ENCODE measurements at places on chromosomes 12 and 14. TPM values are rescaled to one million over a fixed set of nuclear protein-coding genes. Genes with fewer than 3 reads are reported as not detected.

PMCH gene
- total RNA-seq, result not detected

TAS2R50 gene
- 5.5 TPM for total RNA-seq

IQSEC3 gene
- total RNA-seq, result 0.74 TPM

EPS8 gene
- total RNA-seq, result 20.7 TPM

DNA sequence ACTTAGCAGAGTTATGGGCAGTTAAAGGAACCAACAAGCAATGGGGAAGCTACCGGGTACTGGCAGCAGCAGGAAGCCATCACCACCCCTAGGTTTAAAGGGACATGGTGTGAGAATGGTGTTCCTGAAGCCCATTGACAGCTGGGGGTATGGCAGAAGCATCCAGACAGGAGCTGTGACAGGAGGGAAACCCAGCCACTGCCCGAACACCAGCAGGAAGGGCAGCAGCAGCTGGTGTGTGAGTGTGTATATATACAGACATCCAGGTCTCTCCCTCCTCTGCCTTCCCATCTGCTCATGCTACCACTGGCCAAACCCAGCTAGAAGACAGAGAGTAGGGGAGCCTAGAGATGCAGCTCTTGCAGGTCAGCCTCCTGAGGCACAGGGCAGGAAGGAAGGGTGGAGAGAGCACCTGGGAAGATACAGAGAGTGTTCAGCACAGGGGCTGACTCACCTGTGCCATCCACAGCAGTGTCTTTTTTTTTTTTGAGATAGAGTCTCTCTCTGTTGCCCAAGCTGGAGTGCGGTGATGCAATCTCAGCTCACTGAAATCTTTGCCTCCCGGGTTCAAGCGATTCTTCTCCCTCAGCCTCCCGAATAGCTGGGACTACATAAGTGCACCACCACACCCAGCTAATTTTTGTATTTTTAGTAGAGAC lies 9.2 kb upstream of the ADCK1 start:
- H3K27me3 ChIP-seq, result no peaks in the 10 kb centered on the region
- H3K27ac ChIP-seq, result no peak overlapping the region

GRCh38 chr14:58805605-58806409 lies 168.0 kb downstream of the DACT1 start:
- no peaks in the 10 kb centered on the region for H3K27me3 ChIP-seq
- H3K4me1 ChIP-seq, result peaks cover 5% of the 10 kb centered on the region
- H3K4me3 ChIP-seq, result no peak overlapping the region
- DNase-seq, result no peak

DNA sequence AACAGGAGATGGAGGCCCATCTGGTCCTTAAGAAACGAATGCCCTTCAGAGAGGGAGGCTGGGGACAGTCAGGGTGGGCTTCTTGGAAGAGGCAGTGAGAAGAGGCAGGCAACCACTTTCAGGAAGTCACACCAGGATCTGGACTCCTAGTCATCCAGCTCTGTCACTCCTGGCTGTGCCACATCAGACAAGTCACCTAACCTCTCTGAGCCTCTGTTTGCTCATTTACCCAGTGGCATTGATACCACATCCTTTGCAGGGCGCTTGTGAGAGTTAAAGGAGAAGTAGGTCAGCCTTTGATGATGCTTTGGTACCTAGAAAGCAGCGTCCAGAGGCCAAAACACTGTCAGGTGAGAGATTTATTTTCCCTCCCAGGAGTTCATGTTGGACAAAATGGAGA lies 11.1 kb downstream of the CCDC197 start:
- no peak overlapping the region for H3K4me3 ChIP-seq
- DNase-seq, result no peak
- no peak overlapping the region for H3K27ac ChIP-seq
- no peaks in the 10 kb centered on the region for H3K36me3 ChIP-seq

- no peaks in the 10 kb centered on the region for H3K36me3 ChIP-seq
- H3K27me3 ChIP-seq, result no peaks in the 10 kb centered on the region
- no peaks in the 10 kb centered on the region for H3K4me1 ChIP-seq
- no peak overlapping the region for H3K4me3 ChIP-seq
Observed at GRCh38 chr12:1503281-1503711, 91.1 kb downstream of the FBXL14 start.

- H3K4me1 ChIP-seq, result no peaks in the 10 kb centered on the region
- peak; percentile 79 for DNase-seq
- no peaks in the 10 kb centered on the region for H3K36me3 ChIP-seq
- peak overlapping the region; percentile 22 for H3K4me3 ChIP-seq
Observed at GRCh38 chr14:22887260-22887989, 4.4 kb downstream of the REM2 start.

DNA sequence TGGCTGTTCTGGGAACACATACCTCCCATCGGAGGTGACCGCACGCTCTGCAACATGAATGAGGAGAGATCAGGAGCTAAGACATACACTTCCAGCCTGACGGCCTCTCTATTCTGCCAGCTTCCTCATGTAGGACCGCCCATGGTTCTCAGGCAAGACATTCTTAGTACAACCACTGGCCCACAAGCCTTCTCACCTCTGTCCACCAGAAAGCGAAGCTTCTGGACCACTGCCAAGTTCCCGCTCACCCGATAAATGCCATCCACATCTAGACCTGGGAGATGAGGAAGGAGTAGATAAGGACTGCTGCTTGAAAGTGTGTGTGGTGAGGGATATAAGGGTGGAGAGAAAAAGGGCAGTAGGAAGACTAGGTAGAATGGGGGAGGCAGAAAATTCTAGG lies 5.2 kb downstream of the ARHGAP9 start:
- peaks cover 26% of the 10 kb centered on the region for H3K27me3 ChIP-seq
- no peak overlapping the region for H3K4me3 ChIP-seq
- H3K36me3 ChIP-seq, result no peaks in the 10 kb centered on the region
- no peak for DNase-seq

DNA sequence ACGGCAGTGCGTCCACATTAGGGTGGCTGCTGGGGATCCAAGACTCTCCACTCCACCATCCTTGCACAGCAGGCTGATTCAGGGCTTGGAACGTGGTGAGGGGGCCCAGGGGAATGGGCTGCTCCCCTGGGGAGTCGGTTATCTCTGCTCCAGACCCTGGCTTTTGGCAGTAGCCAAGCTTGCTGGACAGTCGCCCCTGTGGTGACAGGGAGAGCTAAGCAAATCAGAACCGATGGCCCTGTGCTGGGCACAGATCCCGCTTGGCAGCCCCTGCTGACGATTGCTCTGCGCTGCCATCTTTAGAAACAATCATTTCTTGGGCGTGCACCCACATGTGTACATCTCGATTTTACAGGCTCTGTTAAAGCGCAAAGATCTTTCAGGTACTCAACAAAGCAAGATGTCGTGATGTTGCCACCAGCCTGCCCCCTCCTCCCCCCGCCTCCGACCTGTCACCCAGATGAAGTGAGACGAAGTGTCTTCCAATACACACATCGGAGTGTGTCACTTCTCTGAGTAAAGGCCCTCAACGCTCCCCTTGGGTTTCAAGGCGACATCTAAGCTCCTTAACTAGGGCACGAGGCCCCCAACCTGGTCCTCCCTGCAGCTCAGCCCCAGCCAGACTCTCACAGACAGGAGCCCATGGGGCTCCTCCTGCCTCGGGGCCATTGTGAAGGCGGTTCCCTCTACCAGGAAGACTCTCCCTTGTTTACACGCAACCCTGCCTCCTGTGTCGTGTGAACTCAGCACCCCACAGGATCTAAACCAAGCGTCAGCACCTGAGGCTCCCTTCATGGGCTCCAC lies 55.6 kb downstream of the PITPNM2 start:
- no peak for DNase-seq
